ENCODE measurements at places on chromosomes 7 and 10.

DNA sequence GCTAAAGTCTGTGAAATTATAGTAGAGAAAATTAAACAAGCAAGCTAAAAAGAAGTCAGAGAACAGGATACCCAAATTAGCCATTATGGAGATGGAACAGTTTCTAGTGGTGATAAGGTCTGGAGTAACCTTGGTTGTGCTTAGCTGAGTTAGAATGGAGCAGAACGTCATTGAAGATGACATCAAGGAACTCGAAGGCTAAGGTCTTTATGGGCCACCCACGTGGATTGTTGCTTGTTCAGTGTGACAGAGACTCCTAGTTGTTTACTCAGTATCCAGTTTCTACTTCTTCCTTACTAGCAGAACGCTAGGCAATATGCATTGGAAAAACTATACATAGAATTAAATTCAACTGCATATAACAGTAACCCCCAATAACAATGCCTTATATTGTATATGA is 39.7 kb downstream of the AHCYL2 start:
- DNase-seq: no peak

GRCh38 chr7:16652888-16653287 is 6.9 kb downstream of the BZW2 start:
- no peak for DNase-seq

DNA sequence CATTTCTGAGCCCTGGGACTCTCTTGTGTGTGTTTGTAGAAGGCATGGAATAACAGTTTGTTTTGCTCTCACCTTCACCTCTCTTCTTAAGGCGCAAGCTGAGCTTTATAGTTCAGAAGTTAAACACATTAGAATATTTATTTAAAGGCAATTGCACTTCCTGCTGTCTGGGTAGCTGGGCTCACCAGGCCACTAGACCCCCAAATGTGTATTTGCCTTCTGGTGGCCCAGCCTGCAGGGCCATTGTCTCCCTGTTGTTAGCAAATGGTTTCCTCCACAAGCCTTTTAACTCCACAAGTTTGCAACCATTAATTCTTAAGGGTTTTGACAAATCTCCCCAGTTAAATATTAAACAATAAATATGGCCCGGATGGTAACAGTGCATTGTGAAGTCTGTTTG is 31.1 kb upstream of the NEUROD6 start:
- no peak for DNase-seq

- DNase-seq: no peak
Measured at GRCh38 chr7:23343102-23343501, 44.0 kb downstream of the MALSU1 start.

GRCh38 chr7:142153400-142153799 is 41.9 kb downstream of the MGAM2 start:
- peak; percentile 6 for DNase-seq

DNA sequence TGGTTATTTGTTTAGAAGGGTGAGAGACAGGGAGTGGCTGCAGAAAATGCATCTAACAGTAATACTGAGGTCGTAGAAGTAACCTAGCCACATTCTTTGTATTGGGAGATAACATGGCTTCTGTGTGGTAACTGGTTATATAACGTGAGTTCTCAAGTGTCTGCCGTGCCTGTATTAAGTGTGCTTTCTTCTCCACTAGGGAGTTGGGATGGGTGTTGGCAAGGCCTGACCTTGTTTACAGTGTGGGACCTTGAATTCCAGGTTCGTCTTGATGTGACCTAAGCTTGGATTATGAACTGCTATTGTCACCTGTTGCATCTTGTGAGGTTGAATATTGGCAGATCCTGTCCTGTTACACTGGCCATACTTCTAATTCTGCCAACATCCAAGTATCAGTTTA is 145.3 kb upstream of the NAMPT start:
- DNase-seq: no peak

- DNase-seq: no peak
Measured at GRCh38 chr10:71138166-71138830, 74.1 kb upstream of the UNC5B start.

- DNase-seq: no peak
Measured at GRCh38 chr10:116059320-116059719, 213.7 kb downstream of the GFRA1 start.

- DNase-seq: no peak
Measured at GRCh38 chr10:121222842-121223241, 371.7 kb downstream of the WDR11 start.

DNA sequence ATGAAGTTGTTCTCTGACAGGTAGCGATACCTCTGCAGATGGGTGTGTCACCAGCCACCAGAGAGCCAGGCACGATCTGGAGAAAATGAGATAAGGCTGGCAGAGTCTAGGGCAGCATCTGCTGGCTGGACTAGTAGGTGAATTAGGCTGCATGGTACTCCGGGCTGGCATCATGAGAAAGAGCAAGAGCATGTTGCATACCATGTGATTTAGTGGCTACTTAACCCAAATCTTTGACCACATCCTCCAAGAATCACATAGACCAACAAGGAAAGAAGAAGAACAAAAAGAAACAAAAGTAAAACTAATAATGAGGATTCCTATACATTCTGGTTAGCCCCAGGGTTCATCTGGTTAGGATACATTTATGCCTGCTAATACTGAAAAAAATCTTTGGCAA is 23.4 kb upstream of the FAM170B start:
- DNase-seq: no peak

- DNase-seq: no peak
Measured at GRCh38 chr10:124420254-124420653, 1.5 kb upstream of the OAT start.

- no peak for DNase-seq
Measured at GRCh38 chr10:48444266-48444665, 137.8 kb downstream of the MAPK8 start.

DNA sequence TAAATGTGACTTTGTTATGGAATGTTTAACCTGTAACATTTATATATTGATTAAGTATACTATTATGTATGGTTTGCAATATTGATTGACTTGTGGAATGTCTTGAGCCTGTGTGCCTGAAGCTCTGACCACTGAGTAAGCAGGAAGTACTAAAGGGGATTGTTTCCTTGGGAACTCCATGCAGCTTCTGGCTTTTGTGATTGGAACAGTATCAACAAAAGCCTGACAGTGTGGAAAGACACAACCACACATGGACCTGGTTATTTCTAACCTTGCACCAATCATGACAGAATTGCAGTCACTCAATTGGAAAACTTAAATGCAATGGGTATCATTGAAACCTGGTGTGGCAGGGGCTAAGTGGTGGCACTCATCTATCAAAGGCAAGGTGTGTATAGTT is 45.5 kb upstream of the PIK3CG start:
- DNase-seq: no peak

DNA sequence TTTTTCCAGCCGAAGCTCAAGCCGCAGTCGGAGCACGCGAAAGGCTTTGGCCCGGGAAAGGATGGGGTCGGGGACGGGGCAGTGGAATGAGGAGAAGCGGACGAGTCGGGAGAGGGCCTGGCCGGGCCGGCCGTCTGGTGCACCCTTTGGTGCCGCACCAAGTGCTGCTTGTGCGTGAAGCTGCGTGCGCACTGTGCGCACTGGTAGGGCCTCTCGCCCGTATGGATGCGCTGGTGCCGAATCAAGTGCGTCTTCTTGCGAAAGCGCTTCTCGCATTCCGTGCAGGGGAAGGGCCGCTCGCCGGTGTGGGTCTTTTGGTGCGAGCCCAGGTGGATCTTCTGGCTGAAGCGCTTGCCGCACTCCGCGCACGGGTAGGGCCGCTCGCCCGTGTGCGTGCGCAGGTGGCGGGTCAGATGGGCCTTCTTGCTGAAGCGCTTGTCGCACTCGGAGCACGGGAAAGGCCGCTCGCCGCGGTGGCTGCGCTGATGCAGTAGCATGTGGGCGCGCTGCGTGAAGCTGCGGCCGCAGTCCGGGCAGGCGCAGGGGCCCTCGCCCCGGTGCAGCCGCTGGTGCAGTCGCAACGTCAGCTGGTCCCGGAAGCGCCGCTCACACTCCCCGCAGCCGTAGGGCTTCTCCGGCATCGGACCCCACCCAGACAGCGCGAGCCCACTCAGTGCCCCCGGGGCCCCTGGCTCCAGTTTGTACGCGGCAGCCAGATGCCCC is 7.8 kb downstream of the ZNF467 start:
- DNase-seq: no peak

- DNase-seq: no peak
Measured at GRCh38 chr7:94394109-94394436, 622 bp upstream of the COL1A2 start.

GRCh38 chr7:99822731-99823718 is 4.8 kb upstream of the CYP3A43 start:
- no peak for DNase-seq

DNA sequence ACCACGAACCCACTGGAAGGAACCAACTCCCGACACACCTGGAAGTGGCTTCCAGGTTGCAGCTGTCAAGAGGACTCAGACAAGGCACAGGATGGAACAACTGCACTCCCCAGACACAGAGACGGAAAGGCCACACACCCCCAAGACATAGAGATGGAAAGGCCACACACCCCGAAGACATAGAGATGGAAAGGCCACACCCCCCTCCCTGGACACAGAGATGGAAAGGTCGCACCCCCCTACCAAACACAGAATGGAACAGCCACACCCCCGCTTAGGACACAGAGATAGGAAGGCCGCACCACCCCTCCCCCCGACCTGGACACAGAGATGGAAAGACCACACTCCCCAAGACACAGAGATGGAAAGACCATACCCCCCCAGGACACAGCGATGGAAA is 7.6 kb downstream of the ZNF511 start:
- no peak for DNase-seq

- no peak for DNase-seq
Measured at GRCh38 chr7:200704-201103, 8.3 kb downstream of the FAM20C start.

DNA sequence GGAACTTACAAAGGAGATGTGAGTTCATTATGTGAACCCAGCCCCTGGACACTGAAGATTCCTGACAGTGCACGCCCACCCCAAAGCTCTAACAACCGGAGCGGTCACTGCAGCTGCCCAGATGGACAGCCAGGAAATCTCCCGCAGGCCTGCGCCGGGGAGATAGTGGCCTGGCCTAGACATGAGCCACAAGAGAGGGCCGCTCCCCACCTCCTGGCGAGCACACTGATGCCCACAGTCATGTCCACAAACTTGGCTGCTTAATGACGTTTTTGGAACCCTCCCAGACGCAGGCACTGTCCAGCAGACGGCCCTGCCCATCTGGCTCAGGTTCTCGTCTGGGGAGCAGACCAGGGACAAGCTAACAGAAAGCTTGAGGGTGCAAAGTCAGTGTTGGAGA is 34.2 kb downstream of the TCERG1L start:
- no peak for DNase-seq

DNA sequence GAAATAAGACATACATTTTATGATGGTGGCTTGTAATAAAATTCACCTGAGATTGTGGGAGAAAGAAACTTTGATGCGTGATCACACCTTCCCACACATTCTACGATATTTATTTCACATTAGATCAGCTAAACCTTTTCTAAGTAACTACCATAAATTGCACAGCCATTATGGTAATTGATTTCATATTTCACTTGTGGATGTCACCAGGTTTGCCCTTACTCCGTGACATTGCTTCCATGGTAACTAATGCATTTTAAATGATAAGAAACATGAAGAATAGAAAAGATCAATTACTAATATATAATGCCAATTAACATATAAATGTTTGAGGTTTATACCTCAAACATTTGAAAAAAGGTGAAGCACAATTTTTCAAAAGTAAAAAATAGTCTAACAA is 35.8 kb upstream of the SMIM30 start:
- DNase-seq: no peak

GRCh38 chr10:117001144-117001543 is 3.8 kb downstream of the SHTN1 start:
- DNase-seq: no peak

DNA sequence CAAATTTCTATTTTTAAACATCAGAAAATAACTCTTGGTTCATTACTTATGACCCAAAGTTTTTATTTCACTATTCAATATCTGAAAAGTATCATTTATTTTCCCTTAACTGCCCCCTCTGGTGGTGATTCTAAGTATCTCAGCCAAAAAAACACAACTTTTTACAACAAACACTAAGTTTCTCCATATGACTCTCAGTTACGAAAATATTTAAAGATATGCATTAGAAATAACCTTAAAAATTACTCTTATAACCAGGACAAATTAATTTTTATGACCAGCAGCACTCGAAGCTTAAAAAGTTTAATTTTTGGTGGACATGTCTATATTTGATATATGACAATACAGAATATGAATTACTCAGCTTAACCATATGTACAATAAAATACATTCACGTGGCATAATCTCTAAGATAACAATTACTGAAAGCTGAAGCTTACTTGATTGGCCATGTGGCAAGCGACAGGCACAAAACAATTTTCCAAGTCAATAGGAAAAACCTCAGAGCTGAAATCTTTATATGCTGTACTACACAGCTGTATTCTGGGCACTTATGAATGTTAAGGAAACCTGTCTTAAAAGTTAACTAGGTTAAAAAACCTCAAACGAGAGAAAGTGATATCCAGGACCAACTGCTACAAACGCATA is 2.3 kb downstream of the HNRNPA2B1 start:
- no peak for DNase-seq

GRCh38 chr7:70044981-70045380 is 446.7 kb downstream of the AUTS2 start:
- DNase-seq: no peak

GRCh38 chr7:521221-522070 is 1.8 kb upstream of the PDGFA start:
- DNase-seq: peak; percentile 19
